ENCODE measurements at places on chromosomes 2 and 18.

DNA sequence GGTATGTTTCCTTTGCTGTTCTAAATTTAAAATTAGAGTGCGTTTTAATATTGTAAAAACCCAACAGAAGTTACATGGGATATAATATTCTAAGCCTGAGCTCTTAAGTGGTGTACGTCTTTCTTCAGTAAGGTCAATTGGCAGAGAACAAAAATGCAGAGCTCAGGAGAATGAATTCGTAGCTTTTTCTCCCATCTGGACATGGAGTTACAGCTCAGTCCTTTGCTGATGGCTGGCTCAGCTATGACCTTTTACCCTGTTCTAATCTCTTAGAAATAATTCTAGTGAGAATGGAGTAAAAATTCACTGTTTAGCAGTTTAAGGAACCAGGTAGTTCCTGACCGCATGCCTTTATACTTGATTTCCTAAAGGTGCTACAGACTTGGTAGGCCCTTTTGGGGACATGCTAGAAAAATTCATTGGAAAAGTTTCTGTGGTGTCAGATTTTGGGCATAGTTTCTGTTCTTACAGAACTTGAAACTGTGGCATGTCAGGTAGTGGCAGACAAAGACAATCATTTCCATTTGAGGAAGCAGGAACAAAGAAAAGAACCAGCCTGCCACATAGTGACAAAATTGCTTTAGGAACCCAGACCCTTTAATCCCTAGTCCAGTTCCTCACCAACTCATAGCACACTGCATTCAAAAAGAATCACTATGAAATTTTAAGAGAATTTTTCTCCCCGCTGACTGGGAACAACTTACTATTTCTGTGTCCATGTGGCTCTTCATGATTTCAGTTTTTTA lies 566.8 kb upstream of the ZNF804A start:
- no peak for DNase-seq

- no peak for DNase-seq
Observed at GRCh38 chr2:136175466-136175865, 57.5 kb upstream of the CXCR4 start.

DNA sequence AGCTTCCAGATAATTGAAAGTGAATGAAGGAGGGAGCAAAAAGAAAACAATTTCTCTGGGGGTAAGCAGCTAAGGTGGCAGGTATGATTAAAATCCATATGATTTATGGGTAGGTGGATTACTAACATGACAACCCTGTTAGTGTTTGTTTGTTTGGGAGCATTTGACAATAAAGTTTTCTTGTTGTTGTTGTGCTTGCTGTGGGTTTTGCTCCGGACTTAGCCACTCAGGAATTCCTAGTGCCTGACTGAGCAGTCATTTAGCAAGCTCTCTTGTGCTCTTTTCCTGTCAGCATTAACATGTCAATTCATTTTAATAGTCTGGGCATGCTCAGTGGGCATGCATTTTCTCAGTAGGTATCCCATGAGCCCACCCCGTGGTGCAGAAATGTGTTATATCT lies 674.8 kb upstream of the ZEB2 start:
- no peak for DNase-seq

- no peak for DNase-seq
Observed at GRCh38 chr2:112472547-112473263, 9.3 kb upstream of the TTL start.

DNA sequence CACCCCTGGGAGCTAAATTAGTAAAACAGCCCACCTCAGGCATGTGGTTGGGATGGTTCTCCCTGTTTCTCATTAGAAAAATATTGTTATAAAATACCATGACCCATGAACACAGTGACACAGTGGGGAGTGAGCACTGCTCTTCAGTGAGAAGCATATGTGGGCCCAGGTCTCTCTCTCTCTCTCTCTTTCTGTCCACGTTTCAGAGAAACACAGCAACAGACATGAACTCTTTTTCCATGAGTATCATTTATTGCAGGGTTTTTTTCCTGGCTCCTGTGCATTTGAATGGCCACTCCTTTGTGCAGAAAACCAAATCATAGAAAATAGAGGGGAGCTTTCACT lies 41.2 kb downstream of the CYRIA start:
- DNase-seq = no peak

- DNase-seq = no peak
Observed at GRCh38 chr2:11213090-11213638, 57.9 kb downstream of the SLC66A3 start.

GRCh38 chr2:22826703-22827102 lies 558.3 kb upstream of the KLHL29 start:
- DNase-seq = no peak

GRCh38 chr2:219284501-219285372 lies 5.6 kb downstream of the DNAJB2 start:
- DNase-seq = no peak

DNA sequence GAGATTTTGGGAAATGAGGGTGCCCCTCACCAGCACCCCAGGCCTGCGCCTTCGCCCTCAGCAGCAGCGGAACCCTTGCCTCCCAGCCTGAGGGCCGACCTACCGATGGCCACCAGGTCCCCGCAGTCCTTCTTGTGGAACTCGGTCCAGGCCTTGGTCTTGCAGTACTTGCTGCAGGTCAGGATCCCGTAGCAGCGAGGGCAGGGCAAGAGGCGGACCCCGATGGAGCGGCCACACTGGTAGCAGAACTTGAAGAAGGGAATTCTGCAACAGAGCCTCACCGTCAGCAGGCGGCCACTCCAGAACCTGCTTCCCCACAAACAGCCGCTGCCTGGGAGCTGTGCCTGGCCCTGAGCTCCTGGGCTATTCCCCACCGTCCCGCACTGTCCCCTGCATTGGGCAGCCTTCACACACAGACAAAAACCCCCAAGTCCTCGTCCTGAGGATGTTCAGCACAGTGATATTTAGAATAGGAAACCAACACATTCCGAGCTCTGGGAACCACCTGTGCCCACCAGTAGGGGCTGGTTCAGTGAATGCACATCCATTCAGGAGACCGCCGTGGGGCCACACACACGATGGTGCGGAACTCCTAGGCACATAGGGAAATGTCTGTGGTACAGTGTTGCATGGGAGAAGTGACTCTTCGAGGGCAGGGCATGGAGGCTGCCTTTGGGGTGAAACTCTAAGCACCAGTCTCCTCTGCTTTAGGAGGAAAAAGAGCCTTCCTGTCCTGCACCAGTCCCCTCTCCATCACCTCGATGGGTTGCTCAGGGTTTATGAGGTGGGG lies 45.6 kb downstream of the GPC1 start:
- DNase-seq = no peak

All from stimulated activated CD4-positive, alpha-beta T cell treated with anti-CD3 and anti-CD28 coated beads, Interleukin-12 subunit alpha, Interleukin-12 subunit beta, amount 100 ng/mL, for 48 hours (primary cell).